ENCODE measurements at places on chromosomes 4 and X. TPM values are rescaled to one million over a fixed set of nuclear protein-coding genes. Genes with fewer than 3 reads are reported as not detected.

The TMEM144 gene
- 0.65 TPM for polyA plus RNA-seq

The MAGEB17 gene
- polyA plus RNA-seq: not detected

The UGT2A3 gene
- polyA plus RNA-seq: not detected

The MECP2 gene
- polyA plus RNA-seq: 11.9 TPM

DNA sequence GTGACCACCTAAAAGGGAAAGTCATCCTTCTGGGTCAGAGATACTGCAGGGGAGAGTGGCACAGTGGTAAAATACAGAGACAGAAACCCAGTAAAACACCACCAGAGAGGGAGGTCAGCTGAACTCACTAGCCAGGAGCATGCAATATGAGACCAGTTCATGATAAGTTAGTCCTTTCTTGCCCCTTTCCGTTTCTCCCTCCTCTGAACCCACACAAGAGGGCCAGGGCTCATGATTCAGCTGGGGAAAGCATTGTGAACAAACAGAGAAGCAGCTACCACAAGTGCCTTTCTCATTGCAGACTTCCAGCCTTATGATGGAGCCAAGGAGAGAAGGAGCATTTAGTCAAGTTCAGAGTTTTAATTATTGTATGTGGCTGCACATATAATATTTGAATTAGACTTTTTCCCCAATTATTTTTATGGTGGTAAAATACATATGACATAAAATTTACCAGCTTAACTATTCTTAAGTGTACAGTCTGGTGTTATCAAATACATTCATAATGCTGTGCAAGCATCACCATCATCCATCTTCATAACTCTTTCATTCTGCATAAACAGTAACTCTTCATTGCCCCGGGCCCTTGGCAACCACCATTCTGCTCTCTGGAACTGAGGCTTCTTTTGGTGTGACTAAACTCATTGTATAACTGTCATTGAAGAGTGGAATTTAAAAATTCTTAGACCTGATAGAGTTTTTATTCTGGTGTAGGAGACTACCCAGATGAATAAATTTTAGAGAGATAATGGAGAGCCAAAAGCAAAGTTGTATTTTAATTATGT lies 114.6 kb downstream of the DDIT4L start:
- DNase-seq: no peak

- DNase-seq: no peak
Measured at GRCh38 chrX:136767104-136767941, 13.4 kb downstream of the ARHGEF6 start.

DNA sequence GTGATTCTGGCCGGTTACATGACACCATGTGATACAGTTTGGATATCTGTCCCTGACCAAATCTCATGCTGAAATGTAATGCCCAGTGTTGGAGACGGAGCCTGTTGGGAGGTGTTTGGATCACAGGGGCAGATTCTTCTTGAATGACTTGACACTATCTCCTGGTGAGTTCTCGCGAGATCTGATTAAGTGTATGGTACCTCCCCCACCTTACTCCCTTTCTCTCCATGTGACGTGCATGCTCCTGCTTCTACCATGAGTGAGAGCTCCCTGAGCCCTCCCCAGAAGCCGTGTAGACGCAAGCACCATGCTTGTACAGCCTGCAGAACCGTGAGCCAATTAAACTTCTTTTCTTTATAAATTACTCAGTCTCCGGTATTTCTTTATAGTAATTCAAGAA lies 23.6 kb downstream of the CPE start:
- DNase-seq: no peak

GRCh38 chr4:107366900-107367299 lies 330.8 kb upstream of the DKK2 start:
- no peak for DNase-seq

DNA sequence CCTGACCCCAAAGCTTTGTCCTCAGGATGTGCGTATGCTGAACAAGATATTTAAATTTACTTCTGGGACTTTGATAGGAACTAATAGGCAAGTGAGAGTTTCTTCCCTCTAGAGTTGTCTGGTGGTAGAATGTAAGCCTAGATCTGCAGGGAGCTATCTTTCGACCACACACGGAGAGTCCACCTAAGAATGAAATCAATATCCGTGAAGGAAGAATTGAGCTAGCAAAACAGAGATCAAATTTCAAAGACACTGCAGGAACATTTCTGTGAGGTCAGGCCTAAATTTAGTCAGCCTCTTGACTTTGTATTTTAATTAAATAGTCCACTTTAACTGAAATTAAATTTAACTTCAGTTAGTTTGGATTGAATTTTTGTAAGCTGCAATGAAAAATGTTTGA lies 871.3 kb downstream of the RAB28 start:
- no peak for DNase-seq

DNA sequence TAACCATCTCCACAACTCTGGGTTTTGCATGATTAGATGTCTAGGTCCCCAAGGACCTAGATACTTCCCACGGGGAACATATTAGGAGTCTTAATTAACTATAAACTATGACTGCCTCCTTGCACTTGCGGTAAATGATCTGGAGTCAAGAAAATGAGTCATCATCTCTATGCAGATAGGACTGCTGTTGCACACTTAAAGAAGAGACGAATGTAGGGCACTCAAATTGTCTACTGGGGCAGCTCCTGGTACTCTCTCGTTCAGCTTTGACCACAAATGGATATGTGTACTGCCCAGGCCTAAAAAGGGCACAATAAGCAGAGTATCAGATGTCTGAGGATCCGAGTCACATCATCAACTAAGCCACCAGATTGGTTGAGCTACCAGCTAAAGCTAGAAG lies 1783.4 kb upstream of the AGA start:
- DNase-seq: no peak

DNA sequence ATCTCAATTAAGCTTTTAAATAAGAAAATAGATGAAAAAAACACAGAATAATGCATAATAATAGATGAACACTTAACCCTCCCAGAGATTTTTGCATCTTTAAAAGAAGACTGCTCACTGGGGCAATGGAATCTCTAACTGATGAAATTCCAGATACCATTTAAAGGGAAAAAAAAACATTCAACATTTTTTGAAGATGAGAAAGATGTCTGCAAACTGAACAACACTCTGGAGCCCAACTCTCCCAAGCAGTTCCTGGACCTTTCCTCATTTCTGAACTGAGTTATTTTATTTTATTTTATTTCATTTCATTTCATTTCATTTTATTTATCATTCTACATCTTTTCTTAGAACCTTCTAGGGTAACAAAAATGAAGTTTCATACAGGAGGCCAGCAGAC lies 90.7 kb downstream of the CORIN start:
- no peak for DNase-seq
